NCI-H1436 (cell line): ENCODE measurements at places on chromosomes 1 and 21.

- no peak for DNase-seq
These were observed 137.1 kb downstream of the PROX1 start for GRCh38 chr1:214124915-214125314.

DNA sequence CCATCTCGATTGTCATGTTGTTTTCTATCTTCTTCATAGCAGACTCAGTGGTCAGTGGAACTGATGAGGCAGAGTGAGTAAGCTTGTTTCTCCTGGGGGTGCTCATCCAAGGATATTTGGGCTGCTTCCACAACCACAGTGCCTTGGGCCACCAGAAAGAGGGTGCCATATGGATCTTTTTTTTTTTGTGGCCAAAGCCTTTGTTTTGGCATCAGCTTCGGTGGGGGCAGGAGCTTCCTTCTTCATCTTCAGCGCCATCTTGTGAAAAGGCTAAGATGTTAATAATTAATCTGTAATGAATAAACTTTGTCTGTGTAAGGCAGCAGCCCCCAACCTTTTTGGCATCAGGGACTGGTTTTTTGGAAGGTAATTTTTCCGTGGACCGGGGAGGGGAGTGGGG, 6.6 kb upstream of the PLPP3 start:
- no peak for DNase-seq

DNA sequence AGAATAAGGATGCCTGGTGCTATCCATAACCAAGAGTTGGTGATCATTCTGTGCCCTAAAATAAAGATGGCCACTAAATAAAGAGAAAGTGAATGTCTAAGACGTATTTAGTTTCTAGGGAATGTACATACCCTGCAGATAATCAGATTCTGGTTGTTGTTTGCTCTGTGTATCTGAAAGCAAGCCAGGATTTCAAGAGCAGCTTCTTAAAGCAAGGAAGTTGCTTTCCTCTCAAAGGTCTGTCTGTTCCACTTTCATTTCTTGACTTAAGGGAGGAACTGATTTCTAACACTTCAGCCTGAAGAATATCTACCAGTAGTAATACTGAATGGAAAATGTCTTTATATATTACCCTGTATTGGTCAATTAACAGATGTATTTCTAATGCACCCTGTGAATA, 88.8 kb downstream of the KIF1B start:
- DNase-seq: no peak

DNA sequence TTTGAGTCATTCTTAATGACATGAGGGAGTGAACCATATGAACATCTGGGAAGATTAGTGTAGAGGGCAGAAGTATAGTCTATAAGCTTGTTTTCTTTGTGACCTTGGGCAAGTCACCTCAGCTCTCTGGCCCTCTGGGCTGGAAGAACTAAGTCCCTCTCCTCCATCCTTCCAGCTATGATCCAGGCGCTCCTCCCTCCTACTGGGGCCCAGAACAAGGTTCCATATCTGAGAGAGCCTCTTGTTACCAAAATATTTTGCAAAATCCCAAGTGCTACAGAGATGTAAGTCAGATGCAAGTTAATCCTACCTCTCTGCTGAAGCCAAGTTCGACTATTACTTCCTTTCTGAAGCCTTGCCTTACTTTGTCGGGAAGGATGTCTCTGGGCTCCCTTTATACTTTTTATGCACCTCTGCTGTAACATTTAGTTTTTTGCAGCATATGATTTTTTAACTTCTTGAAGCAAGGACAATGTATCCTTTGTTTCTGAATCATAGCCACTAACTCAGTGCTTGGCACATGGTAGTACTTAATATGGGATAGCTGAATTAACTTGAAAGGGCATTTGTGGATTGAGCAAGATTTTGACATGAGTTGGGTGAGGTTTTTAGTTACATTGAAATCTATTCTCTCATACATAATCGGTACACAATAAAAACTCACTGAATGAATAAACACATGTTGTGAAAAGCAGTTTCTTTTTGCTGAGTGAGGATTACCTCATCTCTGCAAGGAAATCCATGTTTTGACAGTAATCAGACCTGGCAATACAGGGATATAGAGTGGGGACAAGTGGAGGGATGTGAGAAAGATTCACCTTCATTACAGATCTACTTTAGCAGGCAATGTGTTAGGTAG, 54.7 kb upstream of the BEND5 start:
- no peak for DNase-seq

- no peak for DNase-seq
These were observed 362.6 kb upstream of the C1orf87 start for GRCh38 chr1:60436186-60436585.

DNA sequence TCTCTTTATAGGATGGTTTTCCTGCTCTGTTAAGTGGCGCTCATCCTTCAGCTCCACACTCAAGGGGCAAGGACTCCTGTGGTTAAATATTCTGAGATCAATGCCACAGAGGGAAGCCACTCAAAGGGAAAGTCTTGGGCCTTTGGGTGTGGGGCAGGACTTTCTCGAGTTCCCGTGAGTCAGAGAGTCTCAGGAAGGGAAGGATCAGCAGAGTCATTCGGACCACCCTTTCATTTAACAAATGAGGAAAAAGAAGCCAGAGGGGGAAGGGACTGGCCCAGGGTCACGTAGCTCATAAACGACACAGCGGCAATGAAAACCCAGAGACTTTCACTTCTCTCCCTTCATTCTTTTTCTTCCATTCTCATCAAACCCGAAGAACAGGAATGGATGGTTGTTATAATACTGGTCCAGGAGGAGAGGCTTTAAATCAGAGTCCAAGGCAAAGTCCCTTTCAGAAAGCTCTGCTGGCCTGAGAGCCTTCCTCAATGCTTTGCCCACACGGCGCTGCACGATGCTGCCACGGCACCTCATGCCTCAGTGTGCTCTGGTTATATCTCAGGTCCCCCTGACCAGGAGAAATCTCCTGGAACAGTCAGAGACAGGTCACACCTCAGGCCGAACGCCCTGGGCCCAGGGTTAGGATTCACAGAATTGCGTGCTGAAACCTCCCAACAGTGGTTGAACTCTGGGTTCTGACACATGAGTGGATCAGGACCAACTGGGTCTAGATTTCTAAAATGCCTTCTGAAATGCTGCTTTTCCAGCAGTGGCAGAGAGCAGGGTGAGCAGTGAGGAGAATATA, 65.3 kb downstream of the TENT5C start:
- DNase-seq: no peak

DNA sequence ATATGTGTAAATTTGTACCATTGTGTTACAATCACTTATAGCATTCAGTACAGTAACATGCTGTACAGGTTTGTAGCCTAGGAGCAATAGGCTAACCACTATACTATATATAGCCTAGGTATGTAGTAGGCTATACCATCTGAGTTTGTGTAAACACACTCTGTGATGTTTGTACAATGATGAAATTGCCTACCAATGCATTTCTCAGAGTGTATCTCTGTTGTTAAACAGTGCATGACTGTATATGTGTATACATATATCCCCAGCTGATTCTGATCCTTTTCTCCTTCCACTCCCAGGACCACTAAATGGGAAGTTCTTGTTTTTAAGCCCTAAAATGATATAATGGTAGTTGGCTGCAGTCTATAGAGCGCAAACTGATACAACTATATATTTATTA, 7.8 kb downstream of the GNPAT start:
- no peak for DNase-seq

DNA sequence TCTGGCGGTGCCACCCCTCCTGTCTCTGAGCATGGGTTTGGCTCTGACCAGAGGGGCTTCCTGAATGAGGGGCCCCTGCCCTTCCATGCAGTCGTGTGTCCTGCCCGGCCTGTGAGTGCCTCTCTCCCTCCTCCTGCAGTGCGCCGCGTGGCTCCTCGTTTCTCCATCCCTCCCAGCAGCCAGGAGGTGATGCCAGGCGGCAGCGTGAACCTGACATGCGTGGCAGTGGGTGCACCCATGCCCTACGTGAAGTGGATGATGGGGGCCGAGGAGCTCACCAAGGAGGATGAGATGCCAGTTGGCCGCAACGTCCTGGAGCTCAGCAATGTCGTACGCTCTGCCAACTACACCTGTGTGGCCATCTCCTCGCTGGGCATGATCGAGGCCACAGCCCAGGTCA, 57.9 kb downstream of the PTPRF start:
- DNase-seq: no peak

- no peak for DNase-seq
These were observed 96.4 kb upstream of the HOOK1 start for GRCh38 chr1:59718064-59718988.

DNA sequence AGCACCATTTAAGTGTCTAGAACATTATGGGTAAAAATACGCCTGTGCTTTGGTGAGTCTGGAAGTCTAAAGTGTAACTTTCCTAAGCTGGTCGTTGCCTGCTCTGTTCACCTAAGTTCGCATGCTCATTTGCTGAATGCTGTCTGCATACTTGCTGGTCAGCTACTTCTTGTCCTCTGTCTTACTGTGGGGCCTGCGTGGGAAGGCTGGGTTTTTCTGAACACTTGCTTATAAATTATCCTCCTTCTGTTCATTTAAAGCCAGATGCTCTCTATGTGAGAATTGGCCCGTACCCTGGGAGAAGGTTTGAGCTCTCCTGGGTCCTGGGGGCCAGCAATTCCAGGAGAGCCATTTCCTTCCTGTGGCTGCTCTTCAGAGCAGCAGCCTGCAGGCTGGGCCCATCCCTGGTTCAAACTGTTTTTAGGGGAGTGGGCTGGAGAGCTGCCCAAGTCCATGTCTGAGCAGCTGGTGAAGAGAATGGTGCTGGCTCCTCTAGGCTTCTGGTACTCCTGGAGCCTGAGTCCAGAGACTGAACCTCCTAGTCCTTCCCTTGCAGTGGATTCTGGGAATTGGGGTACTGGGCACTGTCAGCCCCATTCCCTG, 75.7 kb downstream of the GALNT2 start:
- DNase-seq: no peak

DNA sequence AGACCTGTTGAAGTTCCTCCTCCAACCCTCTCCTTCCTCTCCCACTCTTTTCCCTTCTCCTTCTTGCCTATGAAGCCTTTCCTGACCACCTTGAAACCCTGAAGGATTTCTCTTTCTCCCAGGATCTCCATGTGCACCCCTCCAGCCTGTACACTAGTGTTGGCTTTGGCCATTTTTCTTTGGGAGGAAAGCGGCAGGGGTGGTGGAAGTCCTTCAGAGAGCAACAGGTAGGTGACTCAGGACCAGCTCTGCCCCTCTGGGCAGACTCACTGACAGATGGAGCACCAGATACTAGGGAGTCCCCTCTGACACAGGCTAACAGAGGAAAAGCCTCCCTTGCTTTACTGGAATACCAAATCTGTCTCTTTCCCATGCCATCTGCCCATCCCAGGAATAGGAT, 4.6 kb downstream of the SLC26A9 start:
- DNase-seq: no peak

- no peak for DNase-seq
These were observed 244.1 kb upstream of the IRF2BP2 start for GRCh38 chr1:234853906-234854644.

GRCh38 chr1:220410611-220411010, 117.3 kb upstream of the MARK1 start:
- no peak for DNase-seq
